Activated naive CD4-positive, alpha-beta T cell treated with anti-CD3 and anti-CD28 coated beads, Interleukin-2, amount 50 U/mL, for 16 hours (primary cell): ENCODE measurements at places on chromosomes 2 and 18.

- no peak for DNase-seq
Measured at GRCh38 chr18:66646609-66647008, 42.7 kb upstream of the CDH19 start.

GRCh38 chr2:206160125-206160806, 571 bp downstream of the EEF1B2 start:
- DNase-seq, result no peak

DNA sequence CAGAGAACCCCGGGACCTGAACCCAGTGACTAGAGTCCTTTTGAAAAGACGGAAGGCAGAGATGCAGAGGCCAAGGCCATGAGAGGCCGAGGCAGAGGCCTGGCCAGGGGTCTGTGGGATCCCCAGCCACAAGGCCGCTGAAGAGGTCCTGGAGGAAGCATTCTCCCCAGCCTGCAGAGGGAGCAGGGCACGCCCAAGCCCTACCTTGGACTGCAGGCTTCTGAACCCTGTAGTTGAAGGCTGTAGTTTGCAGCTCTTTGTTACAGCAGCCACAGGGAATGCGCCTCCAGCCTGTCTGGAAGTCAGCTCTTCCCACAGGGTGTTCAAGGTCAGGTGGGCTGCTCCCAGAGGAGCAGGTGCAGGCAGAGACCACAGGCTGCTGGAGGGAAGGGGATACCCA, 22.1 kb upstream of the PXDN start:
- no peak for DNase-seq

DNA sequence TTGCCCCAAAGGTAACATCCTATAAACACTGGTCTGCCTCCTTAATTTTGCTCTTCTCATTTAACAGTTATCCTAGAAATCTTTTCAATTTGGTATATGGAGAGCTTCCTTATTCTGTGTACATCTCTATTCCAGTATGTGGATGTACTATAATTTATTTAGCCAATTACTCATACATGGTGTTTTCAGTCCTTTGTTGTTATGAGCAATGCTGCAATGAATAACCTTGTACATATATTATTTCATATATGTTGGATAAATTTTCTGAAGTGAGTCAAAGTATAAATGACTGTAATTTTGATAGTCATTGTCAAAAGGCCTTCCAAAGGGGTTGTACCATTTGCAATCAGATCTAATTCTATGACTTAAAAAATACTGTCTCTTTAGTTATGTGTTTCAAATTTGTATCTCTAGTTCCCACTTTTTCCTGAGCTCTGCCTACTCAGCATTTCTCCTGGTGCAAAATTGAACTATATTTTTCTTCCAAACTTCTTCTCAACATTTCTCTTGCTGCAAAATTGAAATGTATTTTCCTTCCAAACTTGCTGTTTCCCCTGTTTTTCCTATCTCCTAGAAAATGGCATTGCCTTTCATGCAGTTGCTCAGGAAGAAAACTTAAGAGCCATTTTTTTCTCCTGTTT, 153.3 kb upstream of the OTX1 start:
- no peak for DNase-seq

GRCh38 chr18:12491611-12492435, 84.1 kb downstream of the PRELID3A start:
- DNase-seq, result no peak

GRCh38 chr2:241771286-241772062, 5.1 kb upstream of the GAL3ST2 start:
- DNase-seq, result no peak

- no peak for DNase-seq
Measured at GRCh38 chr2:38789691-38790090, 11.7 kb downstream of the GEMIN6 start.

- no peak for DNase-seq
Measured at GRCh38 chr2:11365096-11365879, 20.9 kb upstream of the ROCK2 start.

DNA sequence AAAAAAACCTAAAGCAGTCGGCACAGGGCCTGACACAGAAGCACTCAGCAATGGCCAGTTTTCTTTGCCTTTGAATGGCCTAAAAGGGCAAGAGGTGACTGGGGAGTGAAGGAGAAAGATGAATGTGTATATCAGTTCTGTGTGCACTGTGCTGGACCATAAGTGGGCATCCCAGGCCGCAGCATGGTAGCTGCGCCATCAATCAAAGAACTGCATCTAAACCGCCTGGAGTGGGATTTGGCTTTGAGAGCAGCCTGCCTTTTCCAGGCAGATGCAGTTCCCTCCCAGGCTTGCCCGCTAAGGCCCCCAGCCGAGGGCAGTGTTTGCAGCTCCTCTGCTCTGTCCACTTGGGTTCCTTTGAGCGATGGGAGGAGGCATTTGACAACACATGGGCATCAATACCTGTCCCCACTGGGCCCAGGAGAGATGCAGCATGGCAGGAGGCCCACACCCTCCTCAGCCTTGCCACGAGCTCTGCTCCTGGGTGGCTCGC, 144.1 kb downstream of the FAM210A start:
- DNase-seq, result no peak

DNA sequence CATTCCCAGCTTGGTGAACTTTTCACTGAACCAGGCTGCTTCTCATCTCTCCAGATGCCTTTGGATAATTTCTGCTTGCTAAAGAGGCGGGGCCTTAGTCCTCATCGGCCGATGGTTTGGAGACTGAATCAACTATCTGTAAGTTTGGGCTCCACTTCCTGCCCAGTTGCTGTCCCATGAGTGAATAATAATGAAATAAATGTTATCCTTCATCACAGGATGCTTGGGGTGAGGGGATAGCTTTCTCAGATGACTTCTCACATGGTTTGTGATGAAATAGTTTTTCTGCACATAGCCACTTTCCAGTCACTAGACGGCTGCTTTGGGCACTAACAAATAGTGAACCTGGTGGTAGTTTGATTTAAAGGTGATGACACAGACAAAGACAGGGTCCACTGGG, 376.6 kb upstream of the TRIB2 start:
- no peak for DNase-seq

- DNase-seq, result no peak
Measured at GRCh38 chr18:904218-905090, at the start of gene ADCYAP1. Gene ADCYAP1, plus strand, starts transcription at chr18:904871. Its CDS starts 516 bp downstream, at chr18:905387.

GRCh38 chr2:213740453-213740852, 456.2 kb downstream of the SPAG16 start:
- no peak for DNase-seq

DNA sequence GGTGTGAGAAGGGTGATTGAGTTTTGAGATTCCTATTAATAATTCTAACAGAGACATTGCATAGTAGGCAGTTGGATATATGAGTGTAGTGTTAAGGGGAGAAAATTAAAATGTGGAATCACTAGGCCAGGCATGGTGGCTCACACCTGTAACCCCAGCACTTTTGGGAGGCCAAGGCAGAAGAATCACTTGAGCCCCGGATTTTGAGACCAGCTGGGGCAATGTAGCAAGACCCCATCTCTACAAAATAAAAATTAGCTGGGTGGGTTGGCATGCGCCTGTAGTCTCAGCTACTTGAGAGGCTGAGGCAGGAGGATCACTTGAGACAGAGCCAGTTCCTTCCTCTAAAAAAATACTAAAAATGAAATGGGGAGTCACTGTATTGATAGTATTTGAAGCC, 150.6 kb downstream of the MCFD2 start:
- DNase-seq, result no peak

DNA sequence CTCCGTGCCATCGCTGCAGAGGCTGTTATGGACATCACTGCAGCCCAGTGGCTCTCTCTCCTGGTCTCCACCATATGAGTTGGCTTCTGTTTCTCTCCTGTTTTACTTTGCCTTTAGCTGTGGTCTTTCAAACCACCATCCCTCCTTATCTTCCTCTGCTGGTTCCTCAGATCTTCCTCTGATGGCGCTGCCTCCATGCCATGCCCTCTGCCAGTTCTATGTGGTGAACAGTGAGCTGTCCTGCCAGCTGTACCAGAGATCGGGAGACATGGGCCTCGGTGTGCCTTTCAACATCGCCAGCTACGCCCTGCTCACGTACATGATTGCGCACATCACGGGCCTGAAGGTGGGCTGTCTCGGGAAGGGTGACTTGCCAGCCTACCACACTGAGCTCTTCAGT, 13.1 kb downstream of the TYMS start:
- no peak for DNase-seq

DNA sequence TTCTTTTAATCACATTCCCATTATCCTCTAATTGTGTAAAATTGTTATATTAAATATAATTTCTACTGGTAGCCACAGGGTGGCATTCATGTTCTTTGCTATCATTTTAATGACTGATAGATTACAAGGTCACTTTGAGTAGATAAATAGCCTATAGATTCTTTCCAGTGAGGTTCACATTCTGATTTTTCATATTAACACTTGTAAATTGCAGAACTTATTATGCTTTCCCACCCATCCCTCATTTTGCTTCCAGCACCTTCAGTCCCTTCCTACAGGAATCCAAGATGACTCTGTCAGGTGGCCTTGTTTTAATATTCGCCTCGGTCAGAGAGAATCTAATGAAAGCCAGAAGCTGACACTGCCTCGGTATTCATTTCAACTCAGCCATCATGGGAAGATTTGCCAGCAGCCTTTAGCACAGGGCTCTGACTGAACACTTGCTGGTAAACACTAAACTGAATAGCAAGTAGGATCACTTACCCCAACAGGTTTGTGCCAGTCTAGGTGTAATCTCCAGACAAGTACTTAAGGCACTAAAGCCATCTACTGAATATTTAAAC, 101.2 kb upstream of the FSHR start:
- DNase-seq, result no peak

- no peak for DNase-seq
Measured at GRCh38 chr2:16114836-16115235, 174.5 kb downstream of the MYCN start.

DNA sequence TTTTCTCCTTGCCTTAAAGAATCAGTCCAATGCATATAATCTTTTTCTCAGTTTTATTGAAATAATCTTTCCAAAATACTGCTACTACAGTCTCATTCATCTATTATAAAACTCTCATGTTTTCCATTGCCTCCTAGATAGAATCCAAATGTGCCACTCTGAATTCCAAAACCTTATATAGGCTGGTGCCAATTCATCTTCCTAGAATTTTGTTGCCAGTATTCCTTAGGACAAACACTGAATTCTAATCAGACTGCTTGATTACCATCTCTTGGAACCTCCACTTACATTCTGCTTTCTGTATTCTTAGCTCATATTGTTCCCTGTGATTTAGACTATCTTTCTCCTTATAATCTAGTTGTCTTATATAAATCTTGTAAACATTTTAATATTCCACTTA, 427.6 kb upstream of the DCC start:
- no peak for DNase-seq

DNA sequence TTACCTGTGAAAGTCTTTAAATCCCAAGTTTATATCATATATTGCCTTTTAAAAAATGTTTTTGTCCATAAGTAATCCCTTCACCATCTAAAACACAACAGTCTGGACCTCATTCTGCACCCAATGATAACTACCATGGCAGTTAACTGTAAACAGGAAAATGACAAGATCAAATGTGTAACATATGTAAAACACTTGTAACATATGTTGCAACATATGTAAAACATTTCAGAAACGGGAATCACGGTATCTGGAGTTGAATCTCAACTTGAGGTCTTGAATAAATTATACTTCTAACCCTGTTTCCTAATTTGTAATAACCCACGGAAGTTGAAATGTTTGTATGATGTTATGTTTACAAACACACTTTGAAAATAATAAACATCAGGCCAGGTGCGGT, 6.2 kb downstream of the LRPPRC start:
- no peak for DNase-seq

GRCh38 chr2:127740665-127741288, 39.5 kb downstream of the SFT2D3 start:
- DNase-seq, result no peak

GRCh38 chr18:35494251-35495220, 3.2 kb downstream of the INO80C start:
- DNase-seq, result no peak

- no peak for DNase-seq
Measured at GRCh38 chr2:2623939-2624338, 292.9 kb upstream of the MYT1L start.

DNA sequence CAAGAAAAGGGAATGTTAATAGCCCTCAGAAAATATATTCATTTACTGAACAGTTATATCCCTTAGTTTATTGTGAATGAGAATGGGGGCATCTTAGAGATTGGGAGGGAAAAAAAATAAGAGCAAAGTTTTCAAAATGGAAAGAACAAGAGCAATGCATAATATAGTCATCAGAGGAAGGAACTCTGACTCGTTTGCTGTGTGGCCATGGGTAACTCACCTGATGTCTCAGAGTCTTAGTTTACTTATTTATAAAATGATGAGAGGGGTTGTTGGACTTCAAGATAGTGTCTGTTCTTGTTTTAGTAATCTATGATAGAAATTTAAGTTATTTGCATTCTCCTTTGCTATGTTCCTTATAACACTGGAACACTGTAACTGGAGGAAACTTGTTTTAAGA, 70.7 kb downstream of the EML4 start:
- DNase-seq, result no peak

DNA sequence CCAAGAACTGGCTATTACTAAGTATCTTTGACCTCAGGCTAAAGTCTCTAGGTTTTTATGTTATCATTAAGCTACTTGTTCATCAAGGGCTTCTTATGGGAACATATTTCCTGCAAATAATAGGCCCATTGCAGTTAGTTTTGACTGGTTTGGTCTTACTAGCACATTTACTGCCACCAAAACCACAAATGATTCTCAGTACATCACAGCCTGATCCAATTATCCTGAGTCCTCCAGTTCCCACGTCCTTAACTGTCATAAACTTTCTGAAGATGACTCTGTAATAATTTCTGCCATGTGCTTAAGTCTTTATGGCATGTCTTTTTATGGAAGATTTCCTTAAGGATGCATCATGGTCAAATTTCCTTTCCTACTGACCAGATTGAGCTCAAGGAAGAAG, 123.3 kb upstream of the TANK start:
- no peak for DNase-seq

- no peak for DNase-seq
Measured at GRCh38 chr2:232973011-232973735, 39.9 kb downstream of the NGEF start.

- DNase-seq, result no peak
Measured at GRCh38 chr2:225765820-225766219, 366.3 kb downstream of the NYAP2 start.

DNA sequence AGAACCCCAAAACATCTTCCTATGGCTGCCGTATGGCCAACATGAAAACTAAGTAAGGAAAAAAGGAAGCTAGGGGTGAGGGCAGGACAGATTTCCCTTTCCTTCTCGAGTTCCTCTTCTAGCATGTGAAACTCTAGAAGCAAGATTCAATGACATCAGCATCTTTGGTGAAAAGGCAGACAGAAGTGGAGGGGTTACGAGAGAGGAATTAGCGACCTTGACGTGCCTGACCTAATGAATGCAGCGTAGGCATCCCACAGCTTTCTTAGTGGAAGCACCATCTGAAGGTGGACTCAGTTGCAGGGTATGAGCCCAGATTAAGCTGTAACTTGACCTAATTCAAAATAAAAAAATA, 47.9 kb upstream of the PELI1 start:
- no peak for DNase-seq

DNA sequence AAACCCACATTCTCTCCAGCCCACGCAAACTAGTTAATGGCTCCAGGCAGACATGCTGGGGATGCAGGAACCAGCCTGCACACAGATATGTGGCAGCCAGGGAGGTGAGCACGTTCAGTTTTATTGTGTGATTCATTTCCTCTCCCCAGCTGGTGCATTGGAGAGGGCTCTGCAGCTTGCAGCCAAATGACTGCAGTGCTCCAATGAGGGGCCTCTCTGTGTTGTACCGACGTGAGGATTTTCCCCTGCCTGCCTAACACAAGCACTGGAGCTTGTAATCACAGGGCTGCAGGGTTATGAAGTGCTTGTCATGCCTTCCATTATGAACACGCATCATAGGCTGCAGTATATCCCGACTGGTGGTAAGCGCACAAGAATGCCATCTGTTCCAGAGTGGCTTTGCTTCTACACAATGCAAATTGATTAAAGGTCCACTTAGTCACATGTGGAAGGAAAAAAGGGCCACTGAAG, 92.3 kb upstream of the THUMPD2 start:
- DNase-seq, result no peak
